Substantia nigra (tissue), 51 donors: ENCODE measurements at places on chromosomes 1 and 21.

- no peak for DNase-seq
Measured at GRCh38 chr1:110857964-110858948, 14.7 kb upstream of the CD53 start.

GRCh38 chr1:183533617-183534174 lies 56.6 kb downstream of the NCF2 start:
- DNase-seq = no peak

DNA sequence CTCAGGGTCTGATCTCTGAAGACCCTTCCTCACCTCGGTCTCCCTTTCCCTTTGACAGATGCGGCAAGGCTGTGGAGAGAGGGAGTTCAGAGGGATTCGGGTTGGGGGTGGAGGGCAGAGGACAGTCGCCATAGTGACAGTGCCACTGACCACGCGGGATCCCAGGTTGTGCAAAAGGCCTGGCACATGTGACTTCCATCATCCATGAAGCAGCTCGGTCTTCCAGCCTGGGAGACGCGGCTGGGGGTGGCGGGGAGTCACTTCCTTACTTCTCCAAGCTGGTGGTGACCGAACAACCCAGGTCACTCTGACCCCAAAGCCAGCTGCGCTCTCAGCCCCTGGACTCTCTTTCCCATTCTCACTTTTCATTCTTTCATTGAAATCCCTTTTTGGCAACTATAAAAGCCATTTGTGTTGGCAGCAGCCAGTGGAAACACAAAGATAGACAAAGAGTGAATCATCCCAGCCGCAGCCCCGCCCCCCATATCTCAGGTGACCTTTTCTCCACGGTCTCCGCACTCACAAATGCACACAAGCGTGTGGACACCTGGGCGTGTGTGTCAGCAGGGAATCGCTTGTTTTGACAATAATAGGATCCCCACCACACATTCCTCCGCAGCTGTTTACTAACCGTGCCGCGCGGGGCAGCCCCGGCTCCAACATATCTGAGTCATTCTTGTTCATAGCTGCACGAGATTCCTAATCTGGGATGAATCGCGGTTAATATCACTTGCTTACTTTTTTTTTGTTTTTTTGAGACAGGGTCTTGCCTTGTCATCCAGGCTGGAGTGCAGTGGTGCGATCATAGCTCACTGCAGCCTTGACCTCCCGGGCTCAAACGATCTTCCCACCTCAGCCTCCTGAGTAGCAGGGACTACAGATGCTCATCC lies 68.3 kb downstream of the DHRS3 start:
- DNase-seq = no peak

DNA sequence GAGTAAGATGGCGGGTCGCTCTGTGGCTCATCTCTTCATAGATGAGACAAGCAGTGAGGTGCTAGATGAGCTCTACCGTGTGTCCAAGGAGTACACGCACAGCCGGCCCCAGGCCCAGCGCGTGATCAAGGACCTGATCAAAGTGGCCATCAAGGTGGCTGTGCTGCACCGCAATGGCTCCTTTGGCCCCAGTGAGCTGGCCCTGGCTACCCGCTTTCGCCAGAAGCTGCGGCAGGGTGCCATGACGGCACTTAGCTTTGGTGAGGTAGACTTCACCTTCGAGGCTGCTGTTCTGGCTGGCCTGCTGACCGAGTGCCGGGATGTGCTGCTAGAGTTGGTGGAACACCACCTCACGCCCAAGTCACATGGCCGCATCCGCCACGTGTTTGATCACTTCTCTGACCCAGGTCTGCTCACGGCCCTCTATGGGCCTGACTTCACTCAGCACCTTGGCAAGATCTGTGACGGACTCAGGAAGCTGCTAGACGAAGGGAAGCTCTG lies 2.4 kb downstream of the TNFAIP8L2 start:
- DNase-seq = no peak

DNA sequence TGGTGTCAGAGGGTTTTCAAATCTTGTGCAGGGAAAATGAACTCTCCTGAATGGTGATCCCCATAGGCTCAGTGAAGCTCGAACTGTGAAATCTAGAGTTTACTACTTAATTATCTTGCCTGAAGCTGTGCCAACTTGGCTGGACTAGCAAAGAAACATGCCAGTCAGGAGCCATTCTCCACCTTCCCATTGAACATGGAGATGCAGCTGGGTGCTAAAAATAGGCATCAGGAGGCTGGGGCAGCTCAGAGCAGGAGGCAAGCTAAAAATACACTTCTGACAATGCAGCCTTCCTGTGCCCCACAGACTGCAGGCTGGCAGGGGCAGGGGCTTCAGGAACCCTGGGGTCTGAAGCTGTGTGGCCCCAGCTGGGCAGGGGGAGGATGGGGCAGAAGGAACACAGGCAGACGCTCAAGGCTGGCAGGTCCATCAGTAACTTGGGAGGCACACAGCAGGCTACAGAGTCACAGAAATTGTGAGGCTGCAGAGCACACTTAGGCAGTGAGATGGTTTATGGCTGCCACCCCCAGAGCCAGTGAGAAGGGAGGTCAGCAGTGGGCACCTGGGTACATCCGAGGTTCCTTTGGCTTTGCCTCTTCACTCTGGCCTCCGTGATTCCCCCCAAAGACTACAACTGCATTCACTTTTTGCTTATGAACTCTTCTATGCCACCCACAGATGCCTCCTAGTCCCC lies 155.4 kb upstream of the KCND3 start:
- DNase-seq = no peak

GRCh38 chr1:38608202-38608864 lies 251.2 kb downstream of the RRAGC start:
- DNase-seq = no peak

DNA sequence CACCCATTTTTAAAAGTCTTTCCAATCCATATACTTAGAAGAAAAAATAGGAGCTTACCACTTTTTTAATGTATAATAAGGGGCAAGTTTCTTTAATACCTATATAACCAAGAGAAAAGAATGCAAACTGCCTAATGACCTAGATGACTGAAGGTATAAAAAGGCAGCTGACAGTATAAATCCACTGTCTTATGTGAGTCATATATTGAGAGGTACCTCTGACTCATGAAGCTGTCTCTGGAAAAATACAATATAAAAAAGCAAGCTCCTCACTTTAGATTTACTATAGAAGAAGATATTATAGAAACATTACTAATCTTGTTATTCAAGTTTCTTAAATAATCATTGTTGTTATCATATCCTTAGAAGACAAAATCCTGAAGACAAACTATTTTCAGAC lies 144.2 kb downstream of the VAV3 start:
- DNase-seq = no peak

- DNase-seq = no peak
Measured at GRCh38 chr1:158101927-158102326, 78.8 kb upstream of the CD1D start.

DNA sequence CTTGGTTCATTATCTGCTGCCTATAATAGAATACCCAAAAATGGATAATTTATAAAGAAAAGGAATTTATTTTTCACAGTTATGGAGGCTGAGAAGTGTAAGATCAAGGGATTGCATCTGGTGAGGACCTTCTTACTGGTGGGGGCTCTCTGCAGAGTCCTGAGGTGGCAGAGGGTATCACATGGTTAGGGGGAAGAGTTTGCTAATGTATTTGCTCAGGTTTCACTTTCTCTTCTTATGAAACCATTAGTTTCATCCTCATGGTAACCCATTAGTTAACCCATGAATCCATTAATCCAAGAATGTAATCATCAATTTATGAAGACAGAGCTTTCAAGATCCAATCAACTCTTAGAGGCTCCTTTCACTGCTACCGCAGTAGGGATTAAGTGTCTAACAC lies 120.6 kb downstream of the DNM3 start:
- DNase-seq = no peak

DNA sequence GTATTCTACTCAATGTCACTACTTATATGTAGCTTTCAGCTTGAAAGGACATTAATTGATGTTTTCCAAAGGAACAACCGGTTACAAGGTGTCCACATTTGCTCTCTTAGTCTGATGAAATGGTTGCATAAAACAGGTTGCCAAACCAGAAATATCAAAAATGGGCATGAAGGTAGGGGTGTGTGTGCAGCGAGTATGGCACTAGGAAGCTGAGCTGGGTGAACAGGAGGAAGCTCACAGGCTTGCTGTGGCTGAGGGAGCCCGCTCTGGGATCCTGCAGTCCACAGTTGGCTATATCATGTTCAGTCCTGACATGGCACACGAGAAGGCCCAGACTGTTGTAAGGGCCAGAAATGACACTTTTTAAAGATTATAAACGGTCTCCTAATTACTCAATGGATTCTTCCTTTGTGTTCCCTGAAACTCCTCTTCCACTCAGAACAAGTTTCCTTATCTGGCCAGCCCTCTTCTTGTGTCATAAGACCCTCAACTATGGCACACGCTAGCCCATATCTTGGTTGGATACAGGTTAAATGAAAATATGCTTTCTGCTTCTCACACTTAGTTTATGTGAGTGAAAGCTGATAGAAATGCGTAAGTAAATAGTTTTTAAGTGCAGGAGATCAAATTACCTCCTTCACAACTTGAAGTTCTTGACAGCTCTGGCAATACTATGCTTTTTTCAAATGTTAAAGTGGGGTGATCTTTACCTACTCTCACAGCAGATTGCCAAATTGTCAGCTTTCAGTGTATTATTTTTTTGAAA lies 201.5 kb downstream of the LMO4 start:
- no peak for DNase-seq

DNA sequence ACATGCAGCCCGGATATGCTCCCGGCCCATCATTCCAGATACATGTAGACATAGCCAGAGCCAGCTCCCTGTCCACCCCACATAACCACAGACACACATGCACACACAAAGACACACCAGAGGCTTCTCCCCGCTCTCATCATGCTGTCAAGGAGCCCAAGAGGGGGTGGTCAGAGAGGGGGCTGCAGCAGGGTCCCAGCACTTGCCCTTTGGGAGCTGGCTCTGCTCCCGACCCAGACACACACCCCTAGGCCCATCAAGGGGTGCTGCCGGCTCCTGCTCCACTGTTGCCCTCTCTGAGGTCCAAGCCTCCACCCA lies 2.6 kb downstream of the PTAFR start:
- no peak for DNase-seq

DNA sequence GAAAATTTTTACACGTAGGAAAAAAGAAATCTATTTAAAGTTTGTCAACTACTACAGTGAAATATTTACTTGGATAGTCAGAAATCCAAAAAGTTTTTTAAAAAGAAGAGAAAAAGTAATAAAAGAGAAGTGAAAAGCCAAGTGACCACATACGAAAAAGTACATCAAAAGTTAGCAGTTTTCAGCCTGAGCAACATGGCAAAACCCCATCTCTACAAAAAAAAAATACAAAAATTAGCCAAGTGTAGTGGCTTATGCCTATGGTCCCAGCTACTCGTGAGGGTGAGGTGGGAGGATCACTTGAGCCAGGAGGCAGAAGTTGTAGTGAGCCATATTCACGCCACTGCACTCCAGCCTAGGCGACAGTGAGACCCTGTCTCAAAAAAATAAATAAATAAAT lies 5.2 kb upstream of the MR1 start:
- DNase-seq = no peak

- no peak for DNase-seq
Measured at GRCh38 chr1:17032741-17033140, 21.0 kb upstream of the ATP13A2 start.

DNA sequence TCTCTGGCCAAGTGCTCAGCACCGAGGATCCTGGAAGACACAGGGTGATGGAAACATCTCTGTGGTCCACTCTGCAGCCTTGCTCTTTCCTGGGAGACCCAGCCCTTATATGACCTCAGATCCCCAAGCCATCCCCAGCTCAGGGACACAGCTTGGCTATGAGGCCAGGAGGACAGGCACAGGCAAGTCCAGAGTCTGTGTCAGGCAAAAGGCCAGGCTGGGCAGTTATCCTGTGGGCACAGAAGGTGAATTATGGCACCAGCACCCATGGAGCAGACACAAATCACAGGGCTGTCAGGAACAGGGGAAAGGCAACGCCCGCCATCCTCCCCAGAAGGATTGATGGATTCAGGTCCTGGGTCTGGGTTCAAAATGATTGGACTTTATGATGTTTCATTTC lies 52.1 kb upstream of the SCMH1 start:
- DNase-seq = no peak

DNA sequence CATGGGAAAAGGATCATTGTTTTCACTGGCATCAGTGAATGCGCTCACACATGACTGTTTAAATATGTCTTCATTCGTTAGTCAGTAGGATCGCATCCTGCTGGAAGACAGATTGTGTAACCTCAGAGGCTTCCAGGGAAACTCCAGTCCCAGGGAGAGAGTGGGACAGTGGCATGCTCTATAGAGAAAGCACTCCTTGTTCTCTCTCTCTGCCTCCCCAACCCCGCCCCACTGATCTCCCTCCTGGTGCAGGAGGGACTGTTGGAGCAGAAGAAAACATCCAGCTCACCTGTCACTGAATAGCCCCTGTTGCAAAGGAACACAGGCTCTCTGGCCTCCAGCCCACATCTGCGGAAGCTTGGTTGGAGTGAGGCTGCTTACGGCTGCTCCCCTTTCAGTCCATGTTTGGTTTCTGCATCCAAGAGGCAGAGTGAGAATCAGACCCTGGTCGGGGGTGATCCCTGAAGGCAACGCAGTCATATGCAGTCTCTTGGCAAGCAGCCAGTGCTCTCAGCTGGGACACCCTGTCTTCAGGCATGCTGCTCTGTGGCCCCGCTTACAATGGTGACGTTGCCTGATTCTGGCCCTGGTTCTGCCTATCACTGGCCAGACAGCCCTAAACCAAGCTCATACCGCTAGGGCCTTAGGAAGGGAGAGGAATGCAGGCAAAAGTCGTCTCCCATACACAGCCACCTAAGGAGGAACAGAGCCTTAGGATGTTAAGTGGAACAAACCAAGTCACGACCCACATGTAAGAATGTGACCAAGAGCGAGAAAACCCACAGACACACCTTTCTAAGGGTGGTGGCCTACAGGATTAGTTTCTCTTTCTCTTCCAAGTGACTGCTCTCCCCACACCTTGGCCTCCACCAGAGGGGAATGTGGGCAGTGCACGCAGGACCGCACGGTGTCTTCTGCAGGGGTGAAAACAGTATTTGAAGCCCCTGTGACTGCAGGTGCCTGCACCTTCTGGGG lies 39.7 kb downstream of the BACE2 start:
- peak; percentile 26 for DNase-seq

- no peak for DNase-seq
Measured at GRCh38 chr21:42189860-42190485, 29.0 kb upstream of the ABCG1 start.

DNA sequence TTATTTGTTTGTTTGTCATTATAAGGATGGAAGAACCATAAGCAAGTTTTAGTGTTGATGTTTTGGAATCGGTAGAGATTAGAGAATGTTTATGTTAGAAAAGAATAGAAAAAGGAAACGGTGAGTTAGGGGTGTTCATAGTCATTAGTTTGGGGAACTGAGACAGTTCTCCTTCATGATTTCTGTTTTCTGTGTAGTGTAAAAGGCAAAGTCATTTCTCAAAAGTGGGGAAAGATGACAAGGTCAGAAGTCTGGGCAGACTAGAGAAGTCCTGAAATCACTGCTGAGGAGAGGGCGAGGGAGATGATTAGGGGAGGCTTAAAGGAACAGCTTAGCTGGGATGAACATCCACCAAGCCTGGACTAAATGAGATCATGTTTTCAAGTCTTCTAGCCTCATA lies 498.9 kb downstream of the TTLL7 start:
- no peak for DNase-seq
